Lower lobe of right lung (tissue), 2 donors: ENCODE measurements at places on chromosomes 7 and 10.

GRCh38 chr7:84528756-84529479 is 334.3 kb upstream of the SEMA3A start:
- DNase-seq, result no peak

DNA sequence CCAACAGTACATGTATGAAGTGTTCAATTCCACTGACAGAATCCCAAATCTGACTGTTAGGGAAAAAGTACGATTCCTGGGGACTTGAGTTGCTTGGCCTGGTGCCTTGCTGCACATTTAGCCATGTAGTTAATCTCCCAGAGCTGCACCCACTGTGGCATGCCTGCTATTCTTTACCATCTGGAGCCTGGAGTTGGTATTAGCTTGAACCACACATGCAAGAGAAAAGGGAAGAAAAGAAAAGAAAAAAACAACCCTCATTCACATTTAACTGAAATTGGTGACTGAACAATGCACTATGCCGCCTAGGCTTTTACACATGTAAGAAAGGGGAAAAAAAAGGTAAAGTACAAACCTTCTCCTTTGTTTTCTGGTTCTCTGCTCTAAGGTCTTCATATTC is 26.1 kb downstream of the SHTN1 start:
- DNase-seq, result no peak

DNA sequence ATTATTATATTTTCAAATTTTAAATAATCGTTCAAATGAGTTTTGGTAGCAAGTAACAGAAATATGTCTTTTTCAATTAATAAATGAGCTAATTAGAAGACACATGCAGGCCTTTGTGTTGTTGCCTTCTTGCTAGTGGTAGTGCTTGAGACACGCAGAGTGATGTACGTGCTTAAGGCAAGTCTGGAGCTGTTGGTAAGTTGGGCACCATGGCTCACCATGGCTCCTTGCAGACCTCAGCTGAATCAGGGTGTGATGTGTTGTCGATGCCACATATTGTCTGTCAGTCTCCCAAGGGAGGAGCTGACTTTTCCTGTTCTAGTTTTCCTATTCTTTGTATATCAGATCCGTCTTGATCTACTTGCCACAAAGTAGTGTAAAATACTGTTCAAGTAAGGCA is 8.3 kb downstream of the CDK14 start:
- no peak for DNase-seq

GRCh38 chr7:117587931-117588330 is 108.1 kb downstream of the CFTR start:
- DNase-seq, result no peak

- no peak for DNase-seq
These were observed 482.0 kb upstream of the MGMT start for GRCh38 chr10:128985036-128985435.

DNA sequence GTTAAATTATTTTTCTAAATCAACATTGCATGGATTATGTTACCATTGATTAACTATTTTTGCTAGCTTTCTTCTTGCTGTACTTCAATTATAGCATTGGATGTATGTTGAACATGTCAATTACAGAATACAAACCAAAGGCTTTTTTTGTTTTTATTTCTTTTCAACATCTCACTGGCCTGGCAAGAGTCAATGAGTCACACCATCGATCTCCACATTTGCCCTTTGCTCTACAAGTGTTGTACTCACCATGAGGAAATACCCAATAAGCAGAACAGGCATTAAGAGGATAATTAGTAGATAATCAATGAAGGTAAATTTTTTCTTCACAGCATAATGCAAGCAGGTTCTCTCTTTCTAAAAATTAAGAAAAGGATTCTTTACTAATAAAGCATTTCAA is 23.3 kb downstream of the ANKRD22 start:
- DNase-seq, result no peak

DNA sequence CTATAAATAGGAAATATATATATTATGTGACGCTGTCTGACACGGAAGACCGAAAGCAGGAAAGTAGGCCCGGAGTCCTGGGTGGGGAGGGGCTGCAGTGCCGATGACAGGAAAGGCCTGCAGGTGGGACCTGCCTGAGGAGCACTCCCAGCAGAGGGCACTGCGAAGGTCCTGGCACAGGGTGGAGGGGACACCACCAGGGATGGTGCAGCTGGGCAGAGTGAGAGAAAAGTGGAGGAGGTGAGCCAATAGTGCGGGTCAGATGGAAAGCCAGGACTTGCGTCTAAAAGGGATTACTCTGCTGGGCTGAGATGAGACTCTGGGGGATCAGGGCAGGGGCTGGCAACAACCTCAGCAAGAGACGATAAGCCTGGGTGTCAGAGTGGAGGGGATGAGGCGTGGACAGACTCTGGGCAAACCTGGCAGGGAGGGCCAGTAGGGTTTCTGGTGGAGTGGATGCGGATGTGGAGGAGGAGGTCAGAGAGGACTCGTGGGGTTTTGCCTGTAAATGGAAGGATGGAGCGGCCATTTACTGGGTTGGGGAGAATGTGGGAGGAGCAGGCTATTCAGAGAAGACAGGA is 118.2 kb upstream of the ZNF746 start:
- no peak for DNase-seq

- no peak for DNase-seq
These were observed 17.3 kb upstream of the ARL4A start for GRCh38 chr7:12670000-12670729.

DNA sequence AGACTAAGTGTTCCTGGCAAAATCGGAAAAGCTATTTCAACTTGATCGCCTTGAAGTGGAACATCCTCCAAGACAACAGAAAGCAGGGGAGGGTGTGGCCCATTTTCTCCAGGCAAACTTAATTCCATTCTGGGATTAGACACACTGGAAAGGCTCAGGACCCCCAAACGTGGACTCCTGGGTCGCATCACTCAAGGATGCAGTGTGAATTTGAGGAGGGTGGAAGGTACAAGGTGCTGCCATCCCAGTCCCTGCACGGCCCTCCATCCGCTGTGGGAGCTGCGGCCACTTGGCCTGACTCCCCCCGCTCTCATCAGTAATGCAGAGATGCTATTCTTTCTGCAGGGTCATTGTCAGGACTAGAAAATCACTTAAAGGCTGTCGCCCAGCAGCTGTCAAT is 2.4 kb downstream of the CNPY1 start:
- no peak for DNase-seq

GRCh38 chr7:134368851-134369544 is 52.3 kb upstream of the SLC35B4 start:
- DNase-seq, result no peak
